Stimulated activated CD8-positive, alpha-beta memory T cell treated with anti-CD3 and anti-CD28 coated beads, Interleukin-4, amount 100 ng/mL, for 1 hour (primary cell): ENCODE measurements at places on chromosomes 2 and 18.

GRCh38 chr2:10903861-10904210 lies 7.9 kb upstream of the KCNF1 start:
- no peak for DNase-seq

DNA sequence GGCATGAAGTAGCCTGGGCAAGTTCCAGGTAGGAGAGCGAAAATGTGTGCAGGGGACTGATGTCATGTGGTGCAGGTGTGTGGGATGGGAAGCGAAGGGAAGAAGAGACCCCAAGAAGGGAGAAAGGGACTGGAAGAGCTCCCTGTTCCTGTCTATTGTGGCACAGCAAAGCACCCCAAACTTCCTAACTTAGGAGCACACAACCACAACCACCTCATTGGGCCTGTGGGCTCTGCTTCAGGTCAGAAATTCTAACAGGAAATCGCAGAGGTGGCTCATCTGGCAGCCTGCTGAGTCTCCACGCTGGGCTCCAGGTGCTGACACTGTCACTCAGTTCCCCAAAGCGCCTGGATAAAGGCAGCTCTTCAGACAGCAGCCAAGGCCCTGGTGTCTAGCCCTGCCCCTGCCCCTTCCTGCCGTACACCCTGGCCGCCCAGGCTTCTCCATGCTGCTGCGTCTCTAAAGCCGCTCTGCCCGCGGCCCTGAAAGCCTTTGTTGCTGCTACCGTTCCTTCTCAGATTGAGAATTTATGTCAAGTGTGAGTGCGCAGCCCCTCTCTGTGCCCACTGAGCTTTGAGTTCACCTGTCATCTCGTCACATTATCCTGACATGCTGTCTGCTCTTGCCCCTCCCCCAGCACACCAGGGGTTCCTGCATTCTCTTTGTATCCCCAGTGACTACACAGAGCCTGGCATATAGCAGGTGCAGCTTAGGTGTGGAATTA lies 140.2 kb upstream of the BCL2L11 start:
- DNase-seq, result no peak

GRCh38 chr2:120803764-120804335 lies 68.2 kb downstream of the GLI2 start:
- no peak for DNase-seq

DNA sequence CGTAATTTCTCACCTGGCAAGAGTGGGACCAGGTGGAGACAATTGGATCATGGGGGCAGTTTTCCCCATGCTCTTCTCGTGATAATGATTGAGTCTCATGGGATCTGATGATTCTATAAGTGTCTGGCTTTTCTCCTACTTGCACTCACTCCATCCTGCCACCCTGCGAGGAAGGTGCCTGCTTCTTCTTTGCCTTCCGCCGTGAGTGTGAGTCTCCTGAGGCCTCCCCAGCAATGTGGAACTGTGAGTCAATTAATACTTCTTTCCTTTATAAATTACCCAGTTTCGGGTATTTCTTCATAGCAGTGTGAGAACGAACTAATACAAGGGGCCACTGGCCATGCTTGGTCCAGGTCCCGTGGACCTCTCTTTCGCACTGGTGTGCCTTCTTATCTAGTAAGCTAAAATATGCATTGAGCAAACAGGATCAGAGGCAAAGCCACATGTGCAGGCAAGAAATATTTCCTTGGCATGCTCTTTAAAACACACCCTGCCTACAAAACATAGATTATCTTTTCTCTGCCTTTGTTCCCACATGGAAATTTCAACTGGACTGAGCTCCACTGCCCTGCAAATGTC lies 821.1 kb downstream of the TRIB2 start:
- DNase-seq, result no peak

DNA sequence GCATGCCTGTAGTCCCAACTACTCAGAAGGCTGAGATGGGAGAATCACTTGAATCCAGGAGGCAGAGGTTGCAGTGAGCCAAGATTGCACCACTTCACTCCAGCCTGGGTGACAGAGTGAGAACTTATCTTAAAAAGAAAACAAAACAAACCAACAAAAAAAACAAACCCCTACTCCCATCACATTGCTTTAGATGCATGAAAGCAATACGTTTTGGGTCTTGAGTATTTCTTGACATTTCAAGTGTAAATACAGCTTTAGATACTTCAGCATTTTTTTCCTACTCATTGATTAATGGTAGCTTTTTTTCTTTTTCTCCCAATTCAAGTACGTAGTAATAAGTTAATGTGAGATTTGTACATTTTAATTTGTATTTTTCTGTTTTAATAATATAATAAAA lies 20.3 kb downstream of the RASGRP3 start:
- no peak for DNase-seq

GRCh38 chr2:26820932-26821331 lies 27.0 kb upstream of the DPYSL5 start:
- DNase-seq, result no peak

- DNase-seq, result no peak
These were observed 89.2 kb upstream of the SALL3 start for GRCh38 chr18:78890388-78890787.

- DNase-seq, result no peak
These were observed 71.4 kb downstream of the KCNF1 start for GRCh38 chr2:10982931-10983701.

- no peak for DNase-seq
These were observed 435.1 kb downstream of the MTX2 start for GRCh38 chr2:176704282-176704858.

DNA sequence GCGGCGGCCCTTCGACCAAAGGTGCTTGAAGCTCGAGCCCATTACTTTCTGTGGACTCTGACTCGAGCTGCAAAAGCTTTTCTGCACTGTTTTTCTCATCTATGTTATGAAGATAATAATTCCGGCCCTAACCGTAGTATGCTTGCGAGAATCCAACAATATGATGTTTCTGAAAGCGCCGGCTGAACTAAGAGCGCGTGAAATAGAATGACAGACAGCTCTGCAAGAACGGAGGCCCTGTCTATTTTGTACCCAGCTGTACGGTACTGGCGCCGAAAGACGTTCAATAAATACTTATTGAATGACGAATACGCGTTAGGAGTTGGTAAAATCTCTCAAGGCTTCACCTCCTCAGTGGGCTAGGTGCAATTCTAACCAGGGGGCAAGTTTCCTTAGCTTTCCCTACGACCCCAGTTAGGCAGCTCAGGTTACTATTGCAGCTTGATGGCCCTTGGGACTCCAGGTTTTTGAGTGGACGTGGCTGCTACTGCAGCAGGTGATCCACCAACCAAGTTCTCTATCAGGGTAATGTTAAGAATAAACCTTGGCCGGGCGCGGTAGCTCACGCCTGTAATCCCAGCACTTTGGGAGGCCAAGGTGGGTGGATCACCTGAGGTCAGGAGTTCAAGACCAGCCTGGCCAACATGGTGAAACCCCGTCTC lies 570 bp downstream of the SCRN3 start:
- no peak for DNase-seq

DNA sequence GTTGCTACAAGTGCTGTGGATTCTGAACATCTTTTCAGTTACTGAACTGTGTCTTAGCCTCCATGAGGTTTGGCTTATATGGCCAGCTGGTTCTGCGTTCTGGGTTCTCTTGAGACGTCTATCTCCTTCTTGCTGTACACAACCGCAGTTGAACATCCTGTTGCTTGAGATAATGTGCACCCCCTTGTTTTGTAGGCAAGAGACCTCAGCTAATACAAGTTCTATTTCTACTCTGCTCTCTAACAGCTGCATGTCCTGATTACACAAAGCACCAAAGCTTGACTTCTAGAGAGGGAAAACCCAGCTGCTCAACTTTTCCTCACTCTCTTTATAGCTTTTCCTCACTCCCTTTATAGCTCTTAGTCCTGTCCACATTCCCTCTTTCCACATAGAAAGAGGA lies 176.0 kb downstream of the LTBP1 start:
- DNase-seq, result no peak

- no peak for DNase-seq
These were observed 104.1 kb upstream of the FZD5 start for GRCh38 chr2:207873794-207874193.

- no peak for DNase-seq
These were observed 6.8 kb upstream of the EFHD1 start for GRCh38 chr2:232626584-232626983.
